IPS DF 6.9 (cell line): ENCODE measurements at places on chromosomes 12 and 14.

- no peak for DNase-seq
These were observed 6.8 kb downstream of the PRPH start for GRCh38 chr12:49301760-49302159.

DNA sequence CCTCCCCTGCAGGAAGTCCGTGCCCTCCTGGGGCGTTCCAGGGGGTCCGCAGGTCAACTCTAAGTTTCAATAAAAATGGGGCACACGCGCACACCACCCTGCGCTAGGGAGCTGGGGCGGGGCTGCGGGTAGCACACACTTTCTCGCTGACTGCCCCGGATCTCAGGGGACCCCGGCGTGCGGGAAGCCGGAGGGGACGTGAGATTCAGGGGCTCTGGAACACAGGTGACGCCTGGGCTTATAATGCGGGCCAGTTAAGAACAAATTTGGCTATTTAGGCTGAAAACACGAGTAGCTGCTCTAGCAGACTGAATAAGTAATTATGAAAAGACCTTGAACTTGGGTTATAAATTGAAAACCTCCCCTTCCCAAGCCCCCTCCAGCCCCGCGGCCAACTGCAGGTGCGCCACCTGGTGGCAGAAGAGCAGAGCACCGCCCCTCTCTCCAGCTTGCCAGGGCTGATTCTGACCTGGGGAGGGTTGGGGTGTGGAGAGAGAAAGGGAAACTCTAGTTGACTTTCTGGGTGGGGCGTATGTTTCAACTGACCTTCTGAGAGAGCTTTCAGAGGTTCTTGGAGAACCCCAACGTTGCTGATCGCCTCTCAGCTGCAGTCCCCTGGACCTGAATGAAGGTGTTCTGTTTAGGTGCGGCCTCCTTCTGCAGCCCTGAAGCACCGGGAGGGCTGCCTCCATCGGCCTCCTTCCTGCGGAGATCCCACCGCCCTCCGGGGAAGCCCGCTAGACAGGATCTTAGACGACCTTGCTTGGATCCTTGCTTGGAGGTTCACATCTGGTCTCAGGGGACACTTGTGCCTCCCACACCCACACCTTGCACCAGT is 118.4 kb upstream of the EVL start:
- no peak for DNase-seq

DNA sequence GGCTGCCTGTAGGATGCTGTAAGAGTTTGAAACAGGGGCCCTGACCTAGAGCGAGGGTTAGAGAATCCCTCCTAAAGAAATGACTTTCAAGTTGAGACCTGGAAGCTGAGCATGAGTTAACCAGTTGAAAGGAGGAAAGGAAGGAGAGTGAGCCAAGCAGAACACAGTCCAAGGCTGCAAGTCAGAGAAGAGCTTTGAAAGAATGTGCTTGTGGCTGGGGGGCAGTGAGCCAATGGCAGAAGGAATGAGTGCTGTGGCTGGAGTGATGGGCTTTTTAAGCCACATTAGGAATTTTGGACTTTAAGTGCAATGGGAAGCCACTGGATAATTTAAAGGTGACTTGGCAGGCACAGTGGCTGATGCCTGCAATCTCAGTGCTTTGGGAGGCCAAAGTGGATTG is 18.1 kb downstream of the CDKN1B start:
- no peak for DNase-seq

- no peak for DNase-seq
These were observed 126.4 kb upstream of the PTPRB start for GRCh38 chr12:70763666-70764065.

DNA sequence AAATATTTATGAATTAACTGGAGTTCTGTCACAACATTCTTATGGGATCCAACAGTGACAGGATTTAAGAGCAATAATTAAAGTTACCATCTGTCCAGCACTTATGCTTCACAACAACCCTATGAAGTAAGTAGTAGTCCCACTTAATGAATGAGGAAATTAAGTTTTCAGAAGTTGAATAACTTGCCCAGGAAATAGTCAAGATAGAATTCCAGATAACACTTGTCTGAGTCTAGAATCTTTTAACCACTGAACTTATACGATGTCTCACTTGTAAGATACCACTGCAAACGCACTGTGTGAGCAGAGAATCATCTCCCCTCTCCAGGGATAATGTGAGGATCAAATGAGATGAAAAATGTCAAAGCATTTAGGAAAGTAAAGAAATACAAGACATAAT is 3.3 kb upstream of the TTC9 start:
- no peak for DNase-seq
